CD4-positive, alpha-beta T cell treated with Interleukin-15 for 1 hour (primary cell): ENCODE measurements at places on chromosomes 6 and 20.

DNA sequence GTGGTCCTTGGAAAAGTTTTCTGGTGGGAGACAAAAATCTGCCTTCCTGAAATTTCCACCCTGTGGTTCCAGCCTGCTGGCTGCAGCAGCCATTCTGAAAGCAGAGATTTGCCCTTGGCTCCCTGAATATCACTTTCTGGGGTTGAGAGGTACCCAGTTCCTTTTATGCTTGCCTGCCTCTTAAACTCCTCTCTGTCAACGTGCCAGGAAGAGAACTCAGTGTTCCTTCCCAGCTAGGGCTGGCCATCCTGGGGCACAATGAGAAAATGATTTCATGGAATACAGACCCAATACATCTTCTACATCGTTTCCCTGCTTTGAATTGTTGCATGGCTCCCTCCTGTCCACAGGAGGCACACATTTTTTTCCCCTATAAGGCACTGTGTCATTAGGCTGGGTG is 1.6 kb upstream of the DSN1 start:
- no peak for DNase-seq

DNA sequence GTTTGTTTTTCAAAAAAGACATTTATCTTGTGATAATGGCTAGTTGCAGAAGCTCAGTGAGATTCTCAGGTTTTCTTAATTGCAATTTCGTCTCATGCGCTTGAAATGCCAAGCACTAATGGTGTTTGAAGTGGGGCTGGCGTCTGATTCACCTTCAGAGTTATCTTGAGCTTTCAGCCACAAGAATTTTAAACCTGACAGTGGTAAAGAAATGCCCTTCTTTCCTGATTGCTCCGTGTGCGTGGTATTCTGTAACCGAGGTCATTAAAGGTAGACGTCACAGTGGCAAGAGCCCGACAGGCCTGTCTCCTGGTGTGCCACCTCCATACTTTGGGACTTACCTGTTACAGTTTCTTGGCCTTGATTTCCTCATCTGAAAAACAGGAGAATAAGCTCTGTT is 126.5 kb upstream of the QKI start:
- DNase-seq = no peak

DNA sequence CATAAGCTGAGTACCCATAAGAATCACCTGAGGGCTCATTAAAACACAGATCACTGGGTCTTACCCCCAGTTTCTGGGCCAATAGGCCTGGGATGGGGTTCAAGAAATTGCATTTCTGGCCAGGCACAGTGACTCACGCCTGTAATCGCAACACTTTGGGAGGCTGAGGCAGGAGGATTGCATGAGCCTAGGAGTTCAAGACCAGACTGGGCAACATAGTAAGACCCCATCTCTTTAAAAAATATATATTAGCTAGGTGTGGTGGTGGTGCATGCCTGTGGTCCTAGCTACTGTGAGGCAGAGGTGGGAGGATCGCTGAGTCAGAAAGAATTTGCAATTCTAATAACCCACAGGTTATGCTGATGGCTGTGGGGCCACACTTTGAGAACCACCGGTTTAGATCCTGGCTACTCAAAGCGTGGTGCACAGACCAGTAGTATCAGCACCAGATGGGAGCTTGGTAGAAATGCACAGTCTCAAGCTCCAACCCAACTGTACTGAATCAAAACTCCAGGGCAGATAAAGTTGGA is 2.0 kb downstream of the CCM2L start:
- DNase-seq = no peak

DNA sequence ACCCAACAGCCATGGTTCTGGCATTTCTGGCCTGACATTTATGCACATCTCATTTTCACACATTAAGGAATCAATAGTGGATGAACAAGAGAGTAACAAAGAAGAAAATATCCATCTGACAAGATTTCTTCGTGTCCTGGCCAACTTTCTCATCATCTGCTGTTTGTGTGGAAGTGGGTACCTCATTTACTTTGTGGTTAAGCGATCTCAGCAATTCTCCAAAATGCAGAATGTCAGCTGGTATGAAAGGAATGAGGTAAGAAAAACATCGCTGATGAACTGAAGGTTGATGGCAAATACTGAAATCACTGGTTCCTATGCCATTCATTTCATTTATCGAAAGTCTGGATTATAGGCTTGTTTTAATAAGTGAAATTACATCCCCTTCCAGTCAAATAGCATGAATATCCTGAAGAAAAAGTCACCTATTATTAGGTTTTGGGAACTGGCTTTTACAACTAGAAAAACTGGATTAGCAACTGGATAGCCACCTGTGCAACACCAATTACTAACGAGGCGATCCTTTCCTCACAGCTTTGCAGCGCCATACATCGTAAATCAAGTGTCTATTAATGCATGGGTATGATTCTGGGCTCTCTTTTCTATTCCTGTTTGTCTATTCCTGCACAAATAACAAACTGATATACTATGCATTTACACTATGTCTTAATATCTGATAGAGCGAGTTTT is 50.2 kb upstream of the NOP56 start:
- no peak for DNase-seq

DNA sequence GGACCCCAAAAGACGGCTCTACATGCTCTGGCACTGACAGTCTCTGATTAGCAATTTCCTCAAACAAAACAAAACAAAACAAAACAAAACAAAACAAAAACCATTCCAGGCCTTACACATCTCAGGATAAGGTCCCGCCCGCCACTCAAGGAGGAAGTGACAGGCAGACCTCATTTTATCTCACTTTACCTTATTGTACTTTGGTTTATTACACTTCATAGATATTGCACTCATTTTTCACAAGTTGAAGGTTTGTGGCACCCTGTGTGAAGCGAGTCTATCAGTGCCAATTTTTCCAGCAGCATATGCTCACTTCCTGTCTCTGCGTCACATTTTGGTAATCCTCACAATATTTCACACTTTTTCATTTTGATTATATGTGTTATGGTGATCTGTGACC is 15.2 kb downstream of the ZBP1 start:
- no peak for DNase-seq

DNA sequence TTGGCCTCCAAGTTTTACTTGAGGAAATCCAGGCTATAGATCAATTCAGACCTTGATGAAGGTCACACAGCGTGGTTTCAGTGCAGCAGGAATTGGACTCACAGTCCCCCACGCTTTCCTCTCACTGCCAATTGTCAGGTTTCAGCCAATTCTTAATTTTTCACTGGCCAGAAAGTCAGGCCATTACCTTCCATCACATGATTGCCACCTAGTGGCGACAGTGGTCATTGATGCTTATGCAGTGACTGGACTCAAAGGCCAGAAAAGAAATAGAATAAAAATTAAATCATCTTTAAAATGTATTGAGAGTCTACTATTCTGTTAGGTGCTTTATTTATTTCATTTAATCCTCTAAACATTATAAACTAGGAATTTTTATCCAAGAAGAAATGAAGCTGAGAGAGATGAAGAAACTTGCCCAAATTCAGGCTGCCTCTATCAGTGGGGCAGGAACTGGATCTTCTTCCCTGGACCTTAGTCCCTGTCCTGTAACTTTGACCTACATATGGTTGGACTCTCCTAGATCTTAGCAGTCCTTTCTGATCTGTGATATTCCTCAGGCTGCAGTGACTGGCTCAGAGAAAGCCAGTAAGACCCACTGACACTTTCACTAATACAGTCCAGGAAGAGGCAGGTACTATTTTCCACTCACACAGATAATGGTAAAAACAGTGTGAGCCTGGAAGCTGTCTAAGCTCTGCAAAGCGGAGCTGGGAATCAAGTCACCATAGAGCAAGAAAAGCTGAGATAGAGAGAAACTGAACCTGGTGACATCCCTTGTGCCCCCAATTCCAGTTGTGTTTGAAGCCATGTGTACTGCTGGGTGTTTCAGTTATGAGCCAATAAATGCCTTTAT is 133.3 kb downstream of the ELOVL4 start:
- DNase-seq = peak; percentile 41

DNA sequence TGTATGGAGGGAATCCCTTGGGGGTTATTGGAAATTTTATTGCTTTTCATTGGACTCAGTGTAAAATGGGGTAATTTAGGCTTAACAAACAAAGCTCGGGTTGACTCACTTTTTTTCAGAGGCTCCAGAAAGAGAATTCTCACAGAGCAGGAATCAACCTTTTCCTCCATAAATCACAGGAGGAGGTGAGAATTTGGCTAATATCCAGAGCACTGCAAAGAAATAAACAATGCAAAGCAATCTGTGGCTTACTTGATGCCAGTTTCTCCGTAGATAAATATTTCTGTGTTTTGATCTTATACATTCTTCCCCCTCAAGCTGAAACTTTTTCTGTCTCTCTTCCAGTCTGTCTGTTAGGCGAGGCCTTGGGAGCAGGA is 176.6 kb downstream of the TSHZ2 start:
- no peak for DNase-seq

GRCh38 chr6:46201702-46202101 is 30.9 kb upstream of the ENPP5 start:
- no peak for DNase-seq

- DNase-seq = no peak
These were observed 425.5 kb downstream of the TBC1D32 start for GRCh38 chr6:120908767-120909166.

DNA sequence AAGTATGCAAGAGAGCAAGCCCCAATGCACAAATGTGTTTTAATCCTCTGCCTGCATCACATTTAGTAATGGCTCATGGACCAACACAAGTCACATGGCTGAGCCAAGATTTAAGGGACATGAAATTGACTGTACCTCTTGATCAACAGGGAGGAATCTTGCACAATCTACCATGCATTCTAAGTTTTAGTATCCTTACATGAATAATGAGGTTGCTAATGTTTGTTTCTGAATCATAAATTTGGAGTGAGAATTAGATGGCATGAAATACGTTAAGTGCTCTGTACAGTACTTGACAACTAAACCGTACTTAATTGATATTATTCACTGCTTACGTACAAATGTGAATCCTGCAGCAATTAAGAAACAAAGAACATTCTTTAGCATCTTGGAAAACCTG is 553.8 kb upstream of the JAG1 start:
- DNase-seq = no peak

GRCh38 chr20:33838035-33838864 is 27.1 kb downstream of the CHMP4B start:
- no peak for DNase-seq

- no peak for DNase-seq
These were observed 185.5 kb downstream of the CDH4 start for GRCh38 chr20:61437280-61438206.

DNA sequence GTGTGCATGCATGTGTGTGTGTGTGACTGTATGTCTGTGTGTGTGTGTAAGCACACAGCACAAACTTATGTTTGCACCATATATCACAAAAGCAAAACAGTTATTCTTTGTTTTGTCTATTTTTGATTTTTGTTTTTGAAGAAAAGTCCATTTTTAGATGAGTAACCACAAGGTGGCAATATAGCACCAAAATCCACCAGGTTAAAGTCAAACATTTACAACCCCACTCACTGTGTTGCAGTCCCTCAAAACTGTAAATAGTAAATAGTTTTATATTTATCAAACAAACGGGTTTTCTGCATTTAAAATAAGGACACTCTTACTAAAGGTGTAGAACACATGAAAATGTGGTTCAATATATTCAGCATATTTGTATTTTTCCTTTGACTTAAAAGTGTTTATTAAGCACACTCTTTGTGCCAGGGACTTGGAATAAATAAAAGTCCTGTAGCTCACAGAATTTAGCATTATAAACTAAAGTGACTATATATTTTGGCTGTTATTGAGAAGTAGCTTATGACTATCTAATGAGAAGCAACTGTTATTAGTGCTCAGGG is 118.5 kb downstream of the GFRAL start:
- no peak for DNase-seq

GRCh38 chr20:431012-431904 is 23.2 kb downstream of the RBCK1 start:
- DNase-seq = peak; percentile 45

DNA sequence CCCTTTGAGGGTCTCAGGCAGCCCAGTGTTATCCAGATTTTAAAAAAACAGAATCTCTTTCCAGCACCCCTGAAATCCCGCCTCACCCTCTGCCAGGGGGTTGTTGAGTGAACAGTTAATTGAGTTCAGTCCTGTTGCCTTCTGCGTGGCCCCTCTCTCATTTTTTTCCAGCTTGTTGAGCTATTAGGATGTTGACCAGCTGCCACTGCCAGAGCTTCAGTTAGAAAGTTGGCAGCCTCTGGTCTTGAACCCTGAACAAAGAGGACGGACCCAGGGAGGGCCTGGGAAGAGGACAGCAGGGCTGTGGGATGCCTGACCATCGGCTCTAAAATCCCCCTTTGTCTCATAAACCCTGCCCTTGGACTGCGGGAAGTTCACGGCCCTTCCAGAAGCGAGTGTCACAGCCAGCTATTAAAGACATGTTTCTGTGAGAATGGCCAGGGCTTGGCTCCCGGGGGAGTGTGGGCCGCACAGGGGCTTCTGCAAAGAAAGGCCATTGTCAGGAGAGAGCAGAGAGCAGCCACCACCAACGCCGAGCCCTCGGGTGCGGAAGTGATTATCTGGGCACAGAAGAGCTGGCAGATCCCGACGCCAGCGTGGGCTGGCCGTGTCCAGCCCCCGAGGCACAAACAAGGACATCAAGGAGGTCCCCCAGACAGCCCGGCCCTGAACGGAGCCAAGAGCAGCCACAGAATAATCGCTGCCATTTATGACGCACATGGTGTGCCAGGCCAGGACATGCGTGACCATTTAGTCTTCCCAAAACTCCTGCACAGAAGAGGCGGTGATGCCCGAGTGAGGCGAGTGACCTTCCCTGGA is 189.0 kb downstream of the ANKRD60 start:
- DNase-seq = no peak

DNA sequence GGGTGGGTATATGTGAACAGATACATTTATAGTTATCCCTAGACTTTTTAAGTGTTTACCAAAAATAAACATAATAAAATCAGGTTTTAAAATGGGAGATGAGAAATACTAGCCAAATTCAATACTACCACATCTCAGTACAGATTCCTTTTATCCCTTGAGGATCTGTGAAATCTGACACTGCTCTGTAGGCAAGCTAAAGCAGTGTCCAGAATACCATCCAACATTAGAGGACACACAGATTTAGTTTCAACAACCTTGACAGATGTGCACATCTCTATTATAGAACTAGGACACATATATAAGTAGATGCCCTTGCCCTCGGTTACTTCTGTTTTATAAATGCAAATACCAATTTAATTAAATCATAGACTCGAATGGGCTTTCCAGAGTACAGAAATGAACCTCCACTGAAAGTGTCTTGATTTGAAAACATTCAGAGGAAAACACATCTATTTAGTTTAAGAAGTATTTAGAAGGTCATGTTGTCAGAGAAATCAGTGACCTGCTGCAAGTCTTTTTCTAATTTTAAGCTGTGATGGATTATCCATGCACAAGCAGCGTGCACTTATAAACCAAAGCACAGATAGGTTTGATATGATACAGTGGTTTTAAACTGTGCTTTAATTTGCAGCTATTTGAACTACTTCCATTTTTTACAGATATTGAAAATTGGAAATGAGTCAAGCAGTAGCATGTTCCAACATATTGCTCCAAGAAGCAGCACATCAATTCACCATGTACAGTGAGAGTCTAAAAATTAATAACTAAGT is 156.3 kb upstream of the EPHA7 start:
- no peak for DNase-seq

- no peak for DNase-seq
These were observed 62.7 kb upstream of the HDAC2 start for GRCh38 chr6:114033606-114034005.
